ENCODE measurements at places on chromosomes 6 and 20.

DNA sequence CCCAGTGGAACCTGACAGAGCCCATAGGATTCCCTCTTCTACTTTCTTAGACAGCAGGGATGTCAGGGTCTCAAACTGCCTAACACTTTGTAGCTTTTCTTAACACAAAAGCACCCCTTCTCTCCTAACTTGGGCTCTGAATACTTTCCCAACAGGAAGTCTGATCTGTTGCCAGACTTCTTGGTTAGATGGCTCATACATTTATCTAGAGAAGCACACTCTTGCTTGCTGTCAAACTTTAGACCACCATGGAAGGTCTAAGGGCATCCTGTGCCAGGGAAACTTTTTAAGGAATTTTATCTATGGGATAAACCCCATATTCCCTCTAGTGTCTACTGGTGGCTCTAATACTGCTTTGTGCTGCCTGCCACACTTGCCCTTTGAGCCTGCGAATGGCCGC is 3.3 kb upstream of the C6orf136 start:
- DNase-seq: no peak

GRCh38 chr6:10271982-10272381 is 142.9 kb downstream of the TFAP2A start:
- DNase-seq: no peak

DNA sequence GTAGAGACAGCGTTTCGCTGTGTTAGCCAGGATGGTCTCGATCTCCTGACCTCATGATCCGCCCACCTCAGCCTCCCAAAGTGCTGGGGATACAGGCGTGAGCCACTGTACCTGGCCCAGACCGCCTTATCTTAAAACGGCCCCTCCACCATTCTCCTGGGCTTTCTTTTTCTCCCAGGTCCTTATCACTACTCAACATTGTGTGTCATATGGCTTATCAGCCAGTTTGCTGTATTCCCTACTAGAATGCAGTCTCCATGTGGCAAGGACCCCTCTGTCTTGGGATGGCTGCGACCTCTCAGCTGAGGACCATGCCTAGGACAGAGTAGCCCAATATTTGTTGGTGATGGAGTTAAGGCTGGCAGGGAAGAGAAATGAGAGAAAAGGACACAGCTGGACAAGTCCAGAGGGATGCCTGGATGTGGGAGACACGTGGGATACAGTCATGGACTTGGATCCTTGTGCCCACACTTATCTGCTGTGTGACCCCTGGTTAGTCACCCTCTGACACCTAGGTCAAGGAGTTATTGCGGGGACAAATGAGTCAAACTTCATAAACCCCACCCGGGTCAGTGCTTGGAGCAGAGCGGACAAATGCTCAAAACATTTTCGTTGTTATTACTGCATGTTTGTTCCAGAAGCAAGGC is 24.0 kb downstream of the ADA start:
- DNase-seq: no peak

DNA sequence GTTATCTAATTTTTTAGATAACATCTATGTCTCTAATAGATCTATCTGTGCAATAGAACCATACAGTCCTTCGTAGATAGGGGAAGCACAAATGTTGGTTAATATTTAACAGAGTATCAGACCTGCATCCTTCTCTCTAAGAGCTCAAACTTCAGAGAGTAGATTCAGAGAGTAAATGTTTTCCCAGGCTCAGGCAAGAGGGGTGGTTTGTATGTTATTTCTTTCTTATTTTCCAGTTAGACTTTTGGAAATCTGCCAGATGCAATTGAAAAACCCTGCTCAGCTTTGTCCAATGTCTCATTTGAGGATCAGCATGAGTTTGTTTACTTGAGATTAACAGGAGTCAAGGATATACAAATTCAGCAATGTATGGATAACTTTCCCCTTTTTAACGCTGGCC is 361.9 kb downstream of the BCKDHB start:
- DNase-seq: no peak

- no peak for DNase-seq
These were observed 34.0 kb downstream of the NCOA6 start for GRCh38 chr20:34791289-34792020.

DNA sequence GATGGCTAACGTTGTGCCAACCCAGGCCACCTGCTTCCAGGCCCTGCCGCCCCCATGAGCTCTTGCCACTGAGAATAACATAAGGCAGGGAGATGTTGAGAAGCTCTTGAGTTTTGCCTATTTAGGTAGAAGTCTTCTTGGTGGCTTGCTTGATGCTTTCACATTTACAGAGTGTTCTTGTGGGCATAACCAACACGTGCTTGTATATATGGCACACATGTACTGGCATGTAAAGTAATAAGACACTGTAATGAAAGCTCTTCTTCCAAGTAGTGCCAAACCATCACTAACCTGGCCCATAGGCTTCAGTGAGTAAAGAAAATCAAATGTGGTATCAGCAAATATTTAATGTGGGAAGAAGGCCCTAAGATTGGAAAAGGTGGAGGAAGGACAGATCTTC is 146.9 kb upstream of the CITED2 start:
- DNase-seq: no peak

- DNase-seq: peak; percentile 47
These were observed 56.0 kb downstream of the IRF4 start for GRCh38 chr6:447381-448165.

DNA sequence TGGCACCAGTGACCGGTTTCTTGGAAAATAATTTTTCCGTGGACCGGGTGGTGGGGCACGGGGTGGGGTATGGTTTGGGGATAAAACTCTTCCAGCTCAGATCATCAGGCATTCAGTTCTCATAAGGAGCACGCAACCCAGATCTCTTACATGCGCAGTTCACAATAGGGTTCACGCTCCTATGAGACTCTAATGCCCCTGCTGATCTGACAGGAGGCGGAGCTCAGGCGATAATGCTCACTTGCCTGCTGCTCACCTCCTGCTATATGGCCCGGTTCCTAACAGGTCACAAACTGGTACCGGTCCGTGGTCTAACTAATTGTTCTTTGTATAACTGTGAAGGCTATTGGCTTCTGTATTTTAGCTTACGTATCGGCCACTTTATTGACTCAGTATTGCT is 51.7 kb downstream of the VSTM2L start:
- DNase-seq: no peak

DNA sequence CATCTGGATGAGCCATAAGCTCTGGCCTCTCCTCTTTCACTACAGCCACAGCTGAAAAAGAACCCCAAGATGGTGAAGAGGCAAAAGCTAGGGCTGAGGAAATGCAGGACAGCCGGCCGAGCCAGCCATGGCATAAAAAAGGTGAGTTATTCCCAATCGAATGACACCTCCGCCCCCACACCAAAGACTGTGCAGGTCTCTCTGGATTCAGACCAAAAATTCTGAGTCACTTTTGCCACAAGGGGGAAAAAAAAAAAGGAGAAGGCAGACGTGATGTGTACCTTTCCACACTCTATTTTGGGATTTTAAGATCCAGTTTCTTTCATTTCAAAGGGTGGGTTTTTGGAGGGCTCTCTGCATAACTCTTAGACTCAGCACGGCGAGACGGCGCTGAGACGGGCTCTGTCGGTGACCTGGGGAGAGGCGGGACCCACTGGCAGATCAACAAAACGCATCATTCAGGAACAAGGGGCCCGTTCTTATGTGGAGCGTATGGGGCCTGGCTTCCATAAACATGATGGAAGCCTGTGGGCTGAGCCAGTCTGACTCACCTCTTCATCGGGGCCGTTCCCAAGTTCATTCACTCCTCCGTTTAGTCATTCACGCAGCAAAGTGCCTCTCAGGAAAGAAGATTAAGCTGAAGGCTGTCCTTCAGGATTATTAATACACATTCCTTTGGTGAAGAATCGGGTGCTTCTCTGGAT is 54.8 kb downstream of the NFATC2 start:
- DNase-seq: no peak

GRCh38 chr6:49551866-49552129 is 1.3 kb downstream of the C6orf141 start:
- DNase-seq: no peak
